ENCODE measurements at places on chromosomes 16 and 17.

- DNase-seq, result no peak
Observed at GRCh38 chr16:83231729-83232128, 576.0 kb upstream of the HSBP1 start.

GRCh38 chr17:60671482-60671881 lies 6.2 kb upstream of the BCAS3 start:
- DNase-seq, result no peak

- peak; percentile 6 for DNase-seq
Observed at GRCh38 chr16:21103941-21104860, 46.4 kb downstream of the DNAH3 start.

GRCh38 chr16:59859676-59860402 lies 1125.7 kb upstream of the GOT2 start:
- no peak for DNase-seq

DNA sequence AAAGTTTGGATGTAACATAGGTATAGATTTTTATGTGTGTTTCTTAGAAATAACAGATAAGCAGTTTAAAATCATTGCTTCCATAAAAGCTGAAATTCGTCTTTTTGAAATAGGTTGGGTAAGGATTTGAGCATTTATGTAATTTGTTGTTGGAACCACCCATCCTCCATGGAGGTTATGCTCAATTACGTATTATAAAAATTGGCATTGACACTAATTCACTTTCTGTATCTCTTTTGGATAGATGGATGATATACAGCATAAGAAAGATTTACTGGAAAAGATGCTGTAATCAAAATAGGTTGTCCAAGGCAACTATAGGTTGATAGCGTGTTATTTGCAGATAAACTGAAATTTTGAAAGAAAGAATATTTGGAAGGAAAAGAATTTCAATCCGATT lies 105.5 kb downstream of the PRKCA start:
- no peak for DNase-seq

GRCh38 chr17:12310811-12311210 lies 290.1 kb downstream of the MAP2K4 start:
- no peak for DNase-seq

DNA sequence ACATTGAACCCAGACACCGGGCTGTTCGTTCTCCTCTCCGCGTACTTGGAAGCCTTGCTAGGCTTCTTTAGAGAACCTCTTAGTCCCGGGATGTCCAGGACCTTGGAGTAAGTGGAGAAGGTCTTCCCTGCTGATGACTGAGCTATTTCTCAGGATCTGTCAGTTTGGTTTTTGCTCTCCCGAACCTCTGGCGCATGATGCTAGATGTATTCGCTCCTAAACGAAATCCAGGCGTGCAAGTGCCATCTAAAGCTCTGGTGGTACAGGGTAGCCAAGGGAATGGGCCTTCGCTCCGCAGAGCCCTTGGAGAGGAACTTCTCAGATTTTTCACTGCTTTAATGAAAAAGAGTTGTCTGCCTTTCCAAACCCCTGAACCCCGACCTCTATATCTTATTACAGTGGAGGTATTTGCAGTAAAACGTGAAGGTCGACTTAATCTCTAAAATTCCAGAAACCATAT lies 547 bp downstream of the VMP1 start:
- DNase-seq, result no peak

GRCh38 chr16:79863128-79864031 lies 262.8 kb upstream of the MAF start:
- no peak for DNase-seq

GRCh38 chr17:38825762-38826247 lies 684 bp upstream of the CWC25 start:
- DNase-seq, result no peak

DNA sequence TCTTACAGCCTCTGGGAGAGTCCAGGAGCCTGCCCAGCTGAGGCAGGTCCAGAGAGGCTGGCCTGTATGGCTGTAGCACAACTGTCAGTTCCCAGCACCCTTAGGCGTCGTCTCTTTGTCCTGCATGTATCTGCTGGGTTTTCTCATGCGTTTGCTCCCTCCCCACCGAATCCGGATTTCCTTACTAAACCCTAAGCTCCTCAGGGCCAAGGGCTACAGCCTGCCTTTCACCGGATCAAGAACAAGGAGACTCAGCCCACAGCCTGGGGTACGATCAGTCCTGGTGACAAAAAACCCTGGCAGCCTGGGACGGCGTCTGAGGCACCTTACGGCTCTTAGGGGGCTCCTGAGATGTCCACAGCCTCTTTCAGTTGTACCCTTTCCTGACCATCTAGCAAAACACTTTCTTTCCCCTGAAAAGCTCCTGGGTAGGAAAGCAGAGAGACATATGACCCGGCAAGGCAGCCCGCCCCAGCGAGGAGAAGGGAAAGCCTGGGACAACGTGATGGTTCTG lies 12.2 kb downstream of the HIC1 start:
- DNase-seq, result no peak

GRCh38 chr16:56625943-56626654 lies 518 bp downstream of the MT1E start:
- DNase-seq, result peak; percentile 43

- DNase-seq, result peak; percentile 81
Observed at GRCh38 chr17:65593855-65594845, 32.7 kb upstream of the AXIN2 start.

DNA sequence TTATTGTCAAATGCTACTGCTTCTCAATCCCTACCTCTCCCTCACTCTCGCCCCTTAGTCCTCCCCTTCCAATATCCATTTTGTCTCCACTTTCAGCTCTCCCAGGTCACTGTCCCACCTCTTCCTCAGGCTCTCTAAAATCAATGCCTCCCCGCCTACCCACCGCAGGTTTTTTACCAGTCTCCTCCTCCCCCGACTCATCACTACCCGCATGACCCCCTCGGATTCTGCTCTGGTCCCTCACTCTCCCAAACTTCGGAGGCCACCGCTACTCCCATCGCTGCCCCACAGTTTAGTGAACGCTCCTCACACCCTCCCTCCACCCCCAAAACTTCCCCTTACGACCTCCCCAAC lies 513 bp downstream of the CRLF3 start:
- no peak for DNase-seq

DNA sequence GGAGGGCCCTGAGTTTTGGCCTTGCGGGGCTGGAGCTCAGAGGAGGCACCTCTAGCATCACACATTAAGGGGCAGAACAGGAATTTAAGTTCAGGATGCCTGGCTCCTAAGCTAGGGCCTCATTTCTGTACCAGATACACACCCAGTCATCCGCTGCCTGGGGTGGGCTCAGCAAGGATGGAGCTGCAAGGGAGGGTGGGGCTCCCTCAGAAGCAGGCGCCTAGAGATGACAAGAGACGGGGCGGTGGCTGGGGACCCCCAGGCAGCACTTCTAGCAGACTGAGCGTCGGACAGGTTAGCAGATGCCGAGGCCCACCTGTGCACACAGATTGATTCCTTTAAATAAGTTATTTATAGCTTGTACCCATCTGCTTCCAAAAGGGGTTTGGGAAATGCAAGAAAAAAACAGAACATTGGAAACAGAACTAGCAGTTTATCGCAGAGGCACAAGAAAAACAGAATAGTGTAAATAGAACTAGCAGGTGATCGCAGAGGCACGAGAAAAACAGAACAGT lies 47.6 kb upstream of the CBFA2T3 start:
- no peak for DNase-seq

DNA sequence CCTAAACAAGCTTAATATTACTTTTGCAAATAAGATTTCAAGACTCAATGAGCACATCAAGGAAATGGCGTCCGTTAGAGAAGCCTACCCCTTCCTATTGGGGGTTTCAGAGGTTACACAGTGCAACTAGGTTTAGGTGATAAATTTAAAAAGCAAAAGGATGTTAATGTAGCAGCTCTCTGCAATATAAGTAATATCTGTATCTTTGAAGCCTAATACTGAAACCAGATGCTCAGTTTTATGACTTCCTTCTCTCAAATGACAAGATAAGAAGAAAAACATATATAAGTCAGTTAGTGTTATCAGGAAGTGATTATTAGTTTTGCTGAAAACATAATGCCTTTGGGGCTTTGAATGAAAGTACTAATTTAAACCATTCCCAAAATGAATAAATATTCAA lies 54.3 kb upstream of the MED13 start:
- DNase-seq, result no peak

- DNase-seq, result peak; percentile 66
Observed at GRCh38 chr17:1644493-1645206, 882 bp downstream of the SCARF1 start.

DNA sequence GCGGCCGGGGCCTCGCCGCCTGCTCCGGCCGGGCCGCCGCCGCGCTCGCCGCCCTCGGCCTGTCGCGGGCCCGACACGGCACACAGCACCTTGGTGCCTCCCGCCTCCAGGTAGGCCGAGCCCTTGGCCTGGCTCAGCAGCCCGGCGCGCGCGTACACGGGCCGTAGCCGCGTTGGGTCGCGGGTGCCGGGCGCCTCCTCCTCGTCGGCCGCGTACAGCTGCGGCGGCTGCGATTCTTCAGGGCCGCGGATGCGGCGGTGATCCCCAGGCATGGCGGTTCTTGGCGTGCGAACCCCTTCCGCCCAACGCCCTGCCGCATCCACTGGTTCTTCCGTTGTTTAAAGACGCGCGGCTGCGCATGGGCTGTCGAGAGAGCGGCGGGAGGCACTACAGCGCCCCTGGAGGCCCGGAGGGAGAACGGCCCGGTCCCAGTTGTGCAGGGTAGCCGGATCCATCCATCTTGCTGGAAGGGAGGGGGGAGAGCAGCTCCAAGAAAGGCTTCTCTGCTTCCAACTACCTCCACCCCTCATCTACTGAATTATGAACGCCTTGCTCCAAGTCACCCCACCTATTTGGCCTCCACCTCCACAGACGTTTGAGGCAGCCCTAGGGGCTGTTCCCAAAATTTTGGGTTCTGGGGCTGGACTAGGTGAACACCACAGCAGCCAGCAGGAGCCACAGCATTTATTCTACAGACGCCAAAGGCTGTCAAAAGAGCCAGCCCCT lies at the start of gene EXOSC6:
TSS of gene EXOSC6 (minus strand) at position 312 of the 726 bp plus-strand sequence. CDS start at position 272, 40 bp downstream.
- DNase-seq, result peak; percentile 94

GRCh38 chr16:80197741-80198201 lies 343.0 kb upstream of the DYNLRB2 start:
- peak; percentile 92 for DNase-seq

DNA sequence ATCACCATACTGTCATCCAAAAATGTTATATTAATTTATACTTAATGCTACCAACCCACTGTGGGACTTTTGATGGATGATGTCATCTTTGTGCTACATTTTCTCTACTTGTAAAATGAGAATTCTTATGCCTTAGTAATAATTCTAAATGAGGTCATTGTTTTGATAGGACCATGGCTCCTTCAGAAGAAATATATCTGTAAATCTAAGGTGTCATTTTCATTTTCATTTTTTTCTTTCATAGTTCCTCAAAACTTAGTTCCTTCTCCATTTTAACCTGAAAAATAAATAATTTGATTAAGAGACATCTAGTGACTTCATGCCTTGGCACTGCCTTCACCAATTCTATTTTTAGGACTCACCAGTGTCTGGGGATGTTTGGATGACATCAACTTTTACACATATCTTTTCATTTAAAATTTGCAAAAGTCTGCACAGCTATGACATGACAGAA lies 48.7 kb downstream of the GPRC5B start:
- no peak for DNase-seq

DNA sequence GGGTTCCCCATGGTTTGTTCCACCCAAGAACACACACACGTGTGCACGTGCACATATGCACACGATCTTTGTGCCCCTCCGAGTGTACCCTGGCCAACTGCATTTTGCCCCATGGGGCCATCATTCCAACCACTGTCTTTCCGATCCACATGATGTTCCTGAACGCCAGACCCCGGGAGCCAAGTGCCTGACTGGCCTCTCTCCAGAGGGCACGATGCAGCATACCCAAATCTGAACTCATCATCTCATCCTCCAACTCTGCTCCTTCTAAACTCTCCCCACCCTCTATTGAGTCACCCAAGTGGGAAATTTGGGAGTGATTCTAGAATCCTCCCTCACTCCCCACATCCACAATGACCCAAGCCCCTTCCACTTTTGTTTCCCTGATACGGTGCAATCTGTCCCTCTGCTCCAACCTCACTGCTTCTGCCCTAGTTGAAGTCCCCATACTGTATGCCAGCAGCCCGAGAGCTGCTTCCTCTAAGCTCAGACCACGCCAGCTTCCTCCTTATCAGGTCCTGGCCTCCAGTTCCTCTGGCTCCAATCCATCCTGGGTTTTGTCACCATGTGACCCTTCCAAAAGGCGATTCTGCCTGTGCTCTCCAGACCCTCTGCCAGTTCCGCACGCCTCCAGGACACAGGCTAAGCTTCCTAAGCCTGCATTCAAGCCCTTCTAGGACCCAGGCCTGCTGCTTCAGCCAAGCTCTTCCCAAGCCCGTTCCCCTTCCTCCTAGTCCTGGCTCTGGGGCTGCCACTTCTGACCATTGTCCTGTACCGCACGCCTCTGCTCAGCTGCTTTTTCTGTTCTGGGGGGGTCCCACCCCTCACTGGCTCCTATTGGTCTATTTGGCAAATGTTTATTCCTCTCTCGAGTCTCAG lies 10.1 kb upstream of the TMEM208 start:
- no peak for DNase-seq

- no peak for DNase-seq
Observed at GRCh38 chr17:72385475-72385874, 264.7 kb downstream of the SOX9 start.

DNA sequence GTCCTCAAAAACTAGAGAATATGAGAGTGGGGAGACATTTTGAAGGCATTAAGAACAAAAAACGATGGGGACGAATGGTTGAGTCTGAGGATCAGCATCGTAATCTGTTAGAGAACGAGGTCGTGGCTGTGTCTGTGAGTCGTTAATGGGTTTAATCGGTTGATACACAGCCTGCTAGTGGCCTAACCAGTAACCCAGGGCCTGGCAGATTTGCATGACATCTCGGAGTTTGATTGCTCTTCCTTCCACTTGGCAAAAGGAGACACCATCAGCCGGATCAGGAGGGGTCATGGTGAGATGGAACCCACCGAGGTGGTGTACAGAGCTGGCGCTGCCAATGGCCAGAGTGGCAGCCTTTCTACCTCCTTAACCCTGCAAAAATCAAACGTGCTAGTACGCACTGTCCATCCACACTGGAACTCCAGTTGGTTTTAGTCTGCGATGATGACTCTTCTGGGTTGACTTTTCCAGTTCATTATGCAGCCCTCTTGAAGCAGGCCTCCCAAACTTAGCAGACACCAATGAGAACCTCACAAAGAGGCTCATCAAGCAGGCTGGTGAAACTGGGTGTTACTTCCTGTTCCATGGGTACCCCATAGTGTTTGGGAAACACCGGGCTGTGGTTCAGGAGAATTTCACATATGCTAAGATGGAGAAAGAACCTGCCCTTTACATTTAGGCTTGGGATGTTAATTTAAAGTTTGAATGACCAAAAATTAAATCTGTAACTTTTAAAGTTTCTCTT lies 4.1 kb downstream of the HS3ST3B1 start:
- DNase-seq, result no peak

- DNase-seq, result peak; percentile 41
Observed at GRCh38 chr16:56589141-56590039, at the start of gene MT3. MT3 (plus strand) TSS chr16:56589528; CDS start chr16:56589591, 63 bp downstream.

DNA sequence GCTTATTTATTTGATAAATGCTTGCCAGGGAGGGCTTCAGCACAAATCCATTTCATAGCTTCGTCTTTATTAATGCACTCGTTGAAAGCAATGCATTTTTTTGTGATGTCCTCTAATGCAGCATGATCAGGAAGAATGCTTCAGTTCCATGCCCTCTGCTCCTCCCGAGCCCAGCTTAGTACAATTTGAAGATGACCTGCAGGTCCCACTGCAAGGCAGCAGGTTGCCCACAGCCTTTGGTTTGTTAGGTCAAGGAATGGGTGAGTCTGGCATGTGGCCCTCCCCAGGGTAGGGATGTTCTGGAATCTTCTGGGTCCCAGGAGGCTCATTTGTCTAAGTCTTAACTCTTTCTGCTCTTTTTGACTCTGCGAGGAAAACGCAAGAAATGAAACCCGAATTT lies 49.4 kb upstream of the MARCHF10 start:
- DNase-seq, result no peak
